T-helper 1 cell (primary cell): ENCODE measurements at places on chromosomes 6 and 20.

DNA sequence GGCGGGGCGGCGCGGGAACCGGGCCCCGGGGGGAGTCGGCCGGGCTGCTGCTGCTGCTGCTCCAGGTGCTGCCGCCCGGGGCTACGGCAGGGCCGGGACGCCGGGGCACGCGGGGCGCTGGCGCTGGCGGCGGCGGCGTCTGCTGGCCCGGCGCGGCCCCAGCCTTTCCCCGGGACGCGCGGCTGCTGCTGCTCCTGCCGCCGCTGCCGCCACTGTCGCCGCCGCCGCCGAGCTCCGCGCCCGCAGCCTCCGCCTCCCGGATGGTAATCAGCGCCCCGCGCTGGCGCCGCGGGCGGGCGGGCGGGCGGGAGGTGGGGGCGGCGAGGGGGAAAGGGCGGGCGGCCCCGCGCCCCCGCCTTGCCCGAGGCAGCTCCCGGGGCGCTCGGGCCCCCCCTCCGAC, 306 bp downstream of the EBF4 start:
- no peak for DNase-seq

DNA sequence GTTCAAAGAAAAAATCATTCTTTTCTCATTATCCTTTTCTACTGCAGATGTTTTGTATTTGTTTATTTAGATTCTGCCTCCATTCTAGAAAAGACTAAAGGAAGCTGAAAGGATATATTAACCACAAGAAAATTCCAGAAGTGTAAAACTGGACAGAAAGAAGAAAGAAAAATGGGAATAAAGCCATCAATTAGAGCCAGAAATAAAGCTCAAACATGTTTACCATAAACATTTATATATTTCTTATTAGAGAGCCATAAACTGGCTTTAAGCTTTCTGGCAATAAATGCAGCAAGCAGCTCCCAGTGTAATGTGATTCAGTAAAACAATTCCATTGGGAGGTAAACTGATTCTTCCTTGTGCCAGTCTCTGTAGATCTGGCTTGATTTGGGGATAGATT, 244.1 kb downstream of the PTPRK start:
- DNase-seq, result no peak

DNA sequence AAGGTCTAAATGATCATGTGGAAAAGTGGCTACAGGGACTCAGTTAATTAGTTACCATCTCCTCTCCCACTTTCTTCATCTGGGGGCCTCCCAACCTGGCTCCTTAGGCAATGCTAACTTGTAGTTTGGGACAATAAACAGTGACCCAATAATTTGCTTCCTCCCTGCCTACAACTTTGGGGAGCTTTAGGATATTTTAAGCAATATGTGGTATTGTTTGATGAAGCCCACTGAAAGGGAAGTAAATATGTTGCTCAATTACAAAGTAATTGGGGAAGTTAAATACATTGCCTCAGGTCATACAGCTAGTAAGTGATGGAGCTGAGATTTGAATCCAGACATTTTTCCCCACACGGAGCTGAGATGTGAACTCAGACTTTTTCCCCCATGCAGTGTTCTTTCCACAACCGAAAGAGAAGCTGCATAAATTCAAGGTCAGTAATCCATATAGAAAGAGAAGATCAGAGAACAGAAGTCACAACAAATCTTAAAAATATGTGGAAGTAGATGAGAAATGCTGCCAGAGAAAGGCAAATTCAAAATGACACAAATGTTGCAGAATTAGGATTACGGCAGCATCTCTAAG, 26.6 kb downstream of the ZHX3 start:
- no peak for DNase-seq

DNA sequence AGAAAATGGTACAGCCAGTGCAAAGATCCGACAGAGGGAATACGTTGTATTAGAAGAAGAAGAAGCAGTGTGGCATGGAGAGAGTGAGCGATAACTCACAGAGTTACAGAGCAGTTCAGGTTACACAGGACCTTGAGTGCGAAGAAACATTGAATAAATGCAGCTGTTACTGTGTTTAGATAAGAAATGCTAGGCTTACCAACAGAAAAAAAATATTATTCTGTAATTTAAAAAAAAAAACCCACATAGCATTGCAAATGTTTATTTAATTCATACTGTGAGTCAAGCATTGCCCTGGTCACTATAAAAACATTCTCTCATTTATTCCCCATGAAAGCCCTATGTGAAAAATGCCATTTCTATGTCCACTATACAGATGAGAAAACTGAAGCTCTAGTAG, 373.4 kb upstream of the EPHA7 start:
- DNase-seq, result no peak

DNA sequence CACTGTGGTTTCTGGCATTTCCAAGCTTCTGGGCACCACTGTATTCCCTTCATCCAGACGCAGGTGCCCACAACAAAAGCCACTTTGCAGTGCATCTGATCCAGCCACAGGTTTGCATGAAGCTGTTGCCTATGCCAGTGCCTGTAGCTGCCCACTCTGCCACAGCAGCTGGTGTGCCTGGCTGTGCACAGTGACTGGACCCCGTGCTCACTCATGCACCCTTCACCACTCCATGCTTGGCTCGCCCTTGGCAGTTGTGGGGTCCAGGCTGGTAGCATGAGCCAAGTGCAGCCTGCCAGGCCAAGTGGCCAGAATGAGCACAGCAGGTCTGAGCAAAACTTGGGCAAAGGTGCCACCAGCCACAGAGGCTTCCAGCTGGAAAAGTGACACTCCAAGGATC, 42.7 kb downstream of the SEL1L2 start:
- no peak for DNase-seq

DNA sequence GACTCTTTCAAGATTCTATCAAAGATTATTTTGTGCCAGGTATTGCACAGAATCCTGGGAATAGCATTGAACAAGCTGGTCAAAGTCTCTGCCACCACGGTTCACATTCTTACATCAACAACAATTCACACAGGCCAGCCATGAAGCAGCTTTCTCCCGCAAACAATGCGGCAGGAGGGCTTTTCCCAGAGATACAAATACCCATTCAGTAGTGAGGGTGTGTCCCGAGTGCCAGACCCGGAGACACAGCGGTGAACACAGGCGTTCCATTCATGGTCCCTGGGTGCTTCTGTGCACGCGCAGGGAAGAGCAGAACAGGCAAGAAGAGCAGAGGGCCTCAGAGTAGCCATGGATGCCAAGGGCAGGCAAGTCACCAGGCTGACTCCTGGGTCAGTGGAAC, 83.3 kb upstream of the PDE10A start:
- no peak for DNase-seq

GRCh38 chr6:114087496-114087895, 116.5 kb upstream of the HDAC2 start:
- no peak for DNase-seq

DNA sequence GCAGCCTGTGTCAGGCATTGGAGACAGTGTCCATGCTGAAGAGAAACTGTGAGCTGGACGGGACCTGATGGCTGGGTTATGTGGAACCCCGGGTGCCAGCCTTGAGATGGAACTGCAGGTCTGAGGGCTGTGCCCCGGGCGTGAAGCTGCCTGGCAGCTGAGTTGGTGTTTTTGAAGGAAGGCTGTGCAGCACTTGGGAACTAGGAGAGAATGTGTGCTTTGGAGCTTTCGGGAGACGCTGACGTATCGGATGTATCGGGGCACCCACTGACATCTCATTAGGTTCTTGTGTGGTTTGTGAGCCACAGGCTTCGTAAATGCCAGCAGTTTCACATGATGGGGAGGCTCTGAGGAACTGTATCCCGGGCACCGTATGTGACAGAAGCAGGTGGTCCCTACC, 2.2 kb downstream of the DLGAP4 start:
- DNase-seq, result no peak
